ENCODE measurements at places on chromosomes 5 and 9.

DNA sequence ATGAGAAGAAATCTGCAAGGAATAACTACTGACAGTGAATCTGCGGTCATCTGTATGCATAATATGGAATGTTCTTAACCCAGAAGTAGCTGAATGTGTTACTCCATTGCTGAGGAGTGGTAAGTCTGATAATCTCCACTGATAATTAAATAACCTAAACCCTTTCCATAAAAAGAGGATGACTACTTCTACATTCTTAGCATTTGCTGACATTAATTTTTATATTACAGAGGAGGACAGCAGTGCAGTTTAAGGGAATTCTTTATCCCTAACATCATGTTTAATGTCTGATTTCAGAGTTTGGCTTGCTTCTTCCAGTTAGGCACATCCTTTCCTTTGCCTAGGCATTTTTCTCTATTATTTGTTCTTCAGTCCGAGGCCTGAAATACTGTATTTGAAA, 52.2 kb downstream of the CDC42SE2 start:
- no peak for DNase-seq

GRCh38 chr5:115333164-115333563, 36.7 kb upstream of the CCDC112 start:
- no peak for DNase-seq

DNA sequence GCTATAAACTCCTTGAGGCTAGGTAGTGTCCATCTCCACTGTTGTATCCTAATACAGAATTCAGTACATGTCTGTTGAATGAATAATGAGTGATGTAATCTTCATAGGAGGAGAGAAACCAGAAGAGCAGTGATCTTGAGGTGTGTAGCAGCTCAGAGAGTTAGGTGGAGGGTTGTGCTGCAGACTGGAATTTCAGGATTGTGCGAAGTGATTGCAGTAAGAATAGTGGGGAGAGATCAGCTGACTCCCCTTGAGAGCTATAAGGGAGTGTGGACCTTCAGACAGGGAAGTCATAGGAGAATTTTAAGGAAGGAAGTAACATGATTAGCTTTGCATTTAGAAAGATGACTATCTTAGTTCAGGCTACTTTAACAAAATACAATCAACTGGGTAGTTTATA, 4.4 kb downstream of the SNX24 start:
- no peak for DNase-seq

- DNase-seq = no peak
These were observed 382.9 kb downstream of the GLIS3 start for GRCh38 chr9:3916984-3917383.

DNA sequence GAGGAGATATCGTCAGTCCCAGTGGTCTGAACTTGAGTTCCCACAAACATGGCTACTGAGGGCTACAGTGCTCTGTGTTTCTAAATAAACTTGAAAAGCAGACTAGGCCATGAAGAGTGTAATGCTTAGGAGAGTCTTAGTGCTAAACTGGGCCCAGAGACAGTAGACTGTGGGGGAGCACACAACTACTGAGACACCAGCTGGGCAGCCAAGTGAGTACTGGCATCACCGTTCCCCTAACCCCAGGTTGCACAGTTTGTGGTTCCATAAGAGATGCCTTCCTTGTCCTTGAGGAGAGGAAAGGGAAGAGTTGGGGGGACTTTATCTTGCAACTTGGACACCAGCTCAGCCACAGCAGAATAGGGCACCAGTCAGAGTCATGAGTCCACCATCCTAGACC, 172.1 kb upstream of the DMRTA1 start:
- no peak for DNase-seq

GRCh38 chr5:145467446-145467845, 367.7 kb downstream of the PRELID2 start:
- no peak for DNase-seq

DNA sequence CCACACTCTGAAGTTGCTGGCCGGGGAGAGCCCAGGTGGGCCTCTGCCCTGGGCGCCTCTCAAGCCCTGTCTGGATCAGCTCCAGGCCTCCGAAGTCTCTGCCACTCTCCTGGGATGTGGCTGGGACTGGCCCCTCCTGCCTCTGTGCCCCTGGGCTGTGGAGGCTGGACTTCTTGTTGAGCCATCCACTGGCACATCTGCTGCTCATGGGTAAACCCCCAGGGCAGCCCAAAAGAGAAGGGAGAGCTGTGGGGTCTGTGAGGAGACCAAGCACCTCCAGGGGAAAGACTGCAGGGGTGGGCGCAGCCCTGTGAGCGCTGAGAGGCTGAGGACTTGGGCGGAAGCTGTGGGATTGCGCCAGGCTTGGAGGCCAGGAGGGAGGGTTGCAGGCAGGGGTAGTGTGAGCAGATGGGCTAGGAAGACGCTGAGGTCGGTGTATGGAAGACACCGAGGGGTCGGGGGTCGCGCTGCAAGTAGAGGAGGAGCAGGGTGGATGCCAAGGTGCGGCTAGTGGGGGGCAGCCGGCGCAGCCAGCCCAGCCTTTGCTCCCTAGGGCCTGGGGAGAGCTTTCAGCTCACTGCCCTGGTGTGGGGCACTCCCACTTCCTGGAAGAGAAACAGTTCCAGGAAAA, 118.1 kb downstream of the WNK2 start:
- peak; percentile 34 for DNase-seq

- DNase-seq = no peak
These were observed 36.8 kb downstream of the PIP5K1B start for GRCh38 chr9:68741704-68742332.

DNA sequence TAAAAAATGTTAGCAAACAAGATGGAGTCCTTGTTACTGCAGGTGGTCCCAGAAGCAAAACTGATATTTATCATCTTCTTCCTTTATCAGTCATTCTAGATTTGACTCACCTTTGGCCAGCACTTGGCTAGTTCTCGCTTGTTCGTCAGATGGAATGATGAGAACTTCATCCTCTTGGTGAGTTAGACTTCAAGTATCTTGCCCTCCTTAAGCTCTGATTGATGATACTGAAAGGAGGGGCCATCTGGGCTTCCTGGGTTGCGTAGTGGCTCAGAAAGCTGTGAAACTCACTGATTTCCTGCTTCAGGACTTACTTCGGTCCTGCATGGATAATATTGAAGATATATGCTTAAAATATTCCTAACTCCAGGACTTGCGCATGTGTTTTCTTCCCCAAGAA, 1248.2 kb upstream of the CDH9 start:
- DNase-seq = no peak

GRCh38 chr9:132543960-132544359, 38.4 kb upstream of the BARHL1 start:
- no peak for DNase-seq

DNA sequence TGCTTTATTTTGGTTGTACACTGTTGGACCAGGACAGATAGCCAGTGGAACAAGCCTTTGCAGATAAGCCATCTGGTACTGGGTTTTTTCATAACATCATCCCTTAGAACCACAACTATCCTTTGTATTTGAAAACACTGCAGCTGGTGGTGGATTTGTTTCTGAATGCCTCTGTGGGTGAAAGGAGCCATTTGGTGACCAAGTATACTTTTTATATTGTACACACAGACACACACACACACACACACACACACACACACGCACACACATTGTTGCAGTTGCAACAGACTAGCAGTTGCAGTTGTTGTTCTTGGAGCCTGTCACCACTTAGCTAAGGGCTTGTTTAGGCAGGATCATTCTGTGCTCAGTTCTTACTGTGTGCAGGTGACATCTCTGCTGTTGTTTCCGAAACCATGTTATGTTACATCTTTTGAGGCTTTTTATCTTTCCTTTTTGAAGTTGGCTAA, 22.9 kb upstream of the CAVIN4 start:
- DNase-seq = no peak

Data from GM13976 (cell line).